ENCODE measurements at places on chromosomes 5 and 9. TPM values are rescaled to one million over a fixed set of nuclear protein-coding genes. Genes with fewer than 3 reads are reported as not detected.

CDH9 gene
- total RNA-seq, result not detected

DNA sequence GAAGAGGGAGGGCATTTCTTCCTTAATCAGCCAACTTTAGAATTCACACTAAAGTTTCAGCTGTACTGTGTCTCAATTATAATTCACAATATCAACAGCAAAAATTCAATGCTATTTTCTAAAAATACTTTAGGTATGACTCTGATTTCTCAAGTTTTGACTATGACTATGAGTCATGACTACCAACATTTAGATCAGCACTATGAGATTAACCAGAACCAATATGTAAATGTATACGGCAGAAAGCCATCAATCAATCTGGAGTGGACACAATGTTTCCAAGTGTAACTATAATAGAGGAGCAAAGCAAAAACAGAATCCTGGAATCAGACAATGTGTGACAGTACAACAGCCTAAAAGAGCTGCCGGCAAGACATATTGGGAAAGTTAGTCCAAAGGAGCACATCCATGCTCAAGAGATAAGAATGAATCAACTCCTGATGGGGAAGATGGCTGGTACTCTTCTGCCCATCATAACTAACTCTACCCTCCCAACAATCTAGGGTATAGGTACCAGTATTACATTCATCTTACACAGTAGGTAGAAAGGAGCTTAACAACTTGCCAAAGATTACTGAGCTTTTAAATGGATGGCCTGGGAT lies 294.4 kb downstream of the SEMA5A start:
- DNase-seq, result no peak
- no peak overlapping the region for H3K4me3 ChIP-seq
- H3K36me3 ChIP-seq, result no peaks in the 10 kb centered on the region
- H3K4me1 ChIP-seq, result no peaks in the 10 kb centered on the region
- no peak overlapping the region for H3K27ac ChIP-seq

- H3K4me1 ChIP-seq, result peaks cover 5% of the 10 kb centered on the region
- H3K36me3 ChIP-seq, result no peaks in the 10 kb centered on the region
- no peak overlapping the region for H3K27ac ChIP-seq
- DNase-seq, result no peak
- H3K4me3 ChIP-seq, result no peak overlapping the region
Observed at GRCh38 chr9:254516-254915, 39.9 kb downstream of the DOCK8 start.

GRCh38 chr5:62812621-62813255 lies 234.1 kb downstream of the LRRC70 start:
- no peak for DNase-seq
- H3K4me3 ChIP-seq, result no peak overlapping the region
- no peaks in the 10 kb centered on the region for H3K36me3 ChIP-seq
- H3K4me1 ChIP-seq, result no peaks in the 10 kb centered on the region
- no peaks in the 10 kb centered on the region for H3K27me3 ChIP-seq

GRCh38 chr9:24502206-24502937 lies 43.3 kb downstream of the IZUMO3 start:
- H3K4me1 ChIP-seq, result no peaks in the 10 kb centered on the region
- no peaks in the 10 kb centered on the region for H3K36me3 ChIP-seq
- H3K4me3 ChIP-seq, result no peak overlapping the region
- H3K27me3 ChIP-seq, result no peaks in the 10 kb centered on the region
- DNase-seq, result no peak

DNA sequence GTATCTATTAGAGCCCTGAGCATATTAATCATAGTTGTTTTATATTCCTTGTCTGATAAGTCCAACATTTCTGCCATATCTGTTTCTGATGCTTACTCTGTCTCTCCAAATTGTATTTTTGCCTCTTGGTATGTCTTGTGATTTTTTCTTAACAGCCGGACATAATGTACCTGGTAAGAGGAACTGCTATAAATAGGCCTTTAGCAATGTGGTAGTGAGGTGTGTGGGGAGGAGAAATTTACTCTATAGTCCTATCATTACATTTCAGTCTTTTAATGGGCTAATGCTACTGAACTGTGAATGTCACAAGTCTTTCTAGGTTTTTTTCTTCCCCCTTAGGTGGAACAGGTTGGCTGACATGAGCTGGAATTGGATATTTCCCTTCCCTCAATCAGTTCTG lies 176.1 kb upstream of the FGF10 start:
- no peak overlapping the region for H3K4me3 ChIP-seq
- no peak for DNase-seq
- no peaks in the 10 kb centered on the region for H3K36me3 ChIP-seq
- no peaks in the 10 kb centered on the region for H3K27me3 ChIP-seq

GRCh38 chr5:42828671-42829070 lies 17.0 kb upstream of the SELENOP start:
- H3K4me1 ChIP-seq, result no peaks in the 10 kb centered on the region
- no peak overlapping the region for H3K4me3 ChIP-seq
- H3K27me3 ChIP-seq, result no peaks in the 10 kb centered on the region

All from upper lobe of left lung (tissue), 6 donors.